ENCODE measurements at places on chromosomes 4 and X.

DNA sequence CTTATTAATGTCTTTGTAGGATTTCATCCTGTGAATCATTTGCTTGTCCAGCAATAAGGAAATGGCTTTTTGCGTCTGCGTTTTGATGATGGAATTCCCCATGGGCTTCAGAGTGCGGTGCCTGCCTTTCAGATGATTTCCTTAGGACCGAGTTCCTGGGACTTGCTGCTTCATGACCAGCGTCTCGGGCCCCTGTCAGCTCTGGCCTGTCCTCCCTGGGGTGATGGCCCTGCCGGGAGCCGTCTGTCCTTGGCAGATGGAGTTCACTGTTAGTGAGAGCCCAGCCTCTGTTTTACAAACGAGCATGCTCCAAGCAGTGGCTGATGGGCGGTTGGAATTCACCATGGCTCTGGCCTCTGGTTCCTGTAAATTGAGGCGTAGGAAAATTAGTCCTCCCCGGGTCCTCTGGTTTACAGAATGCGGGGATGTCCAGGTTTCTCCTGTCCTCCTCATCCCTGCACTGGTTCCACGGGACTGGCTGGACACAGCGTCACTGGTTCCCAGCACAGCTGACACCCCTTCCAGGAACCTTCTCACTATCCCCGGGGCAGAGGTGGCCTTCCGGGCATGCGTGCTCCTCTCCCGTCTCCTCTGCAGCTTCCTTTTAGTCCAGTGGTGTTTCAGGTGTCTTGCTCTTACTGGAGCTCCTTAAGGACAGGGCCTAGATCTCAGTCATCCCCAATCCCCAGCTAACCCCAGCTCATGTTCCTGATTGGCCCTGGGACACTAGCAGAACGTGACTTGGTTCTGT is 34.9 kb downstream of the TBC1D14 start:
- no peak for DNase-seq

DNA sequence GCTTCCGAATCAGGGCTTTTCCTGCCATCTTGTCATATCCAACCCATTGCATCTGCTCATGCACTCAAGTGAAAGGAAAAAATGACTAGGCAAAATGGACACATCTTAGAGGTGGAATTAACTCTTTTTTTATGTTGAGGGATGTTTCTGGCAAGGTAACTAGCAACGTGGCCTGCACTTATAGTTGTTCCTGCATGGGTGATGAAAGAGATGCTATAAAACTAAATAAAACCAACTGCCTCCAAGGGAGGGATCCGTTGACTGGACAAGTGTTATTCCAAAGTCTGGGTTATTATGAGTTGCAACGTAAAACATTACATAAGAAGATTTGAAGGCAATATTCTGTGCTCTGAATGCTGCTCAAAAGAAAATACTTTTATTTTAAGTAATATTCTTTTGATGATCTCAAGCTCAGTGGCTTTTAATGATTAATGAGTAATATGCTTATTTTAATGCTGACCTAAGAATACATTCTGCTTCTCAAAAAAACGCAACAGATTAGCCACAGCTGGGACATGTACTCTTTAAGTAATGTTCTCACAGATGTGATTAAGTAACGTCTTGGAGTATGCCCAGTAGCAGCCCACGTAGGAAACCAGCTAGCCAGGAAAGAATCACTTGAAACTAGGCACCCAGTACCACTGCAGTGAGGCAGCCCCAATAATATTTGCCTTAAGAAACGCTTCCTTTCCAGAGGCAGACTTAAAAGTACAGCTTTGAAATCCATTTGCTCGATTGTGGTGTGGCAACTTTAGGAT is 27.4 kb downstream of the KLF3 start:
- DNase-seq = no peak

GRCh38 chr4:16007471-16008095 is 44.6 kb upstream of the FGFBP2 start:
- no peak for DNase-seq

DNA sequence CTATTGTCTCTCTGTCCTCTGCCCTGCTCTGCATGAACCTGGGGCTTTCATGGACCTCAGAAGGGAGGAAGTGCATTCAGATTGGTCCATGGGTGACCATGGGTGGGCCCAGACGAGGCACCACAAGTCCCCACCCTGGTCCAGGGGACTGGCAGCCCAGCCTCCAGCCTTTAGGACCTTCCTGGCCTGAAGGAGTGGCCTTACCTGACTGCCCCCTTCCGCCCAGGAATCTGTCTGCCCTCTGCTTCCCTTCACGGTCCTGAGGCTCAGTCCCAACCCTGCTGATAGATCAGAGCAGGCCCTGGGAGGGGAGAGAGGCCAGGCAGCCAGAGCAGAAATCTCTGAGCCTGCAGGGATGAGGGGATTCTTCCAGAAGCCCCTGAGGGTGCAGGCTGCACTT is 455.4 kb downstream of the PCDH18 start:
- no peak for DNase-seq

- DNase-seq = no peak
Observed at GRCh38 chr4:55634417-55635128, 1.5 kb downstream of the NMU start.

GRCh38 chrX:153744210-153745066 is 19.6 kb upstream of the PLXNB3 start:
- no peak for DNase-seq

GRCh38 chr4:87953826-87954225 is 21.7 kb upstream of the SPP1 start:
- no peak for DNase-seq

DNA sequence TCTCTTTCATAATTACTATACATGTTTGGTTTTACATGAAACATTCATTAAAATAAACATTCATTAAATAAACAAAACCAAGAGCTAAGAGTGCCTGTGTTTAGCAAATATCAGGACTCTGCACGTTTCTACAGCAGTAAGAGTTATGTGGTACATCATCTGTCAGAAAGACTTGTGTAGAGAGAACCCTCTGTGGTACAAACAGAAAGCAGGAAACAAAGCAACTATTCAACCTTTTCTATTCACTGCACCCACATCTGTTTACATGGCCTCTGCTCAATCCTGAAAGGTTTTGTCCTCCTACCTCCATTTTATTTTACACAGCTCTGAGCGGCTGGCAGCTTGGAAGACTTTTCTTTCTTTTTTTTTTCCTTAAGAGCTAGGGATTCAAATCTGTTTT is 90.7 kb upstream of the PCDH18 start:
- no peak for DNase-seq

- no peak for DNase-seq
Observed at GRCh38 chrX:21132686-21133393, 241.4 kb upstream of the CNKSR2 start.

GRCh38 chr4:14299166-14299565 is 671.6 kb upstream of the BOD1L1 start:
- no peak for DNase-seq

DNA sequence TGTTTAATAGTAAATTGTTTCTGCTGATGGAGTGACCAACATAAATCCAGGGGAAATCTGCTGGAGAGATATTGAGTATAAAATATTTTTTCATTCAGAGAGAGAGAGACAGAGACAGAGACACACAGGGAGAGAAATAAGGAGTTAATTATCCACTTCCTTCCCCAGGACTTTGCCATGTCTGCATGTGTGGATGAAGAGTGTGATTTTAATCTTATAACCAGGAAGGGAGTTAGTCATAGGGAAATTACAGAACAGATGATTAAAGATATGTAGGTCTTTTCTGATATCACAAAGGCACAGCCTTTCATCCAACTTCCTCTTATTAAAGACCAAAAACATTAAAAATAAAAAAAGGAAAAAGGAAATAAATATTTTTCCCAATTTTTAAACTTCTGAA is 526.3 kb downstream of the SPRY1 start:
- DNase-seq = no peak

DNA sequence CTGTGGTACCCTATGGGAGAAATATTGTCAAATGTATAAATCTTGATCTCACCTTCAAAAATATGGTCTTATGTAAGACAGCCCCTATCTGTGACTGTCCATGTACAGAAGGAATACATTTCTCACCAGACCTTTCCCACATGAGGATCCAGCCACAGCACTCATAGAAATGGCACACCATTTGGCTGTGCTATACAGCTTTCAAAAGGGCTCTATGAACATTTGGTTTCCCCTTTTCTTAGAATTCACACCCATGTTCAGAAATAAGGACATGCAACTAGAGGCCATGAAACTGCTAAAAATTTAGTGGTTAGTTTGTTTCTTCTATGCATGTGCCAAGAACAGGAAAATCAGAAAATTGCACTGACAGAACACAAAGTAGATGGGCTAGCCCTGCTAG is 62.7 kb downstream of the ANTXR2 start:
- no peak for DNase-seq

- DNase-seq = no peak
Observed at GRCh38 chr4:142614621-142615323, 231.3 kb downstream of the INPP4B start.

GRCh38 chr4:183191630-183192029 is 92.6 kb downstream of the WWC2 start:
- no peak for DNase-seq

- no peak for DNase-seq
Observed at GRCh38 chr4:137510557-137511265, 21.6 kb downstream of the PCDH18 start.

DNA sequence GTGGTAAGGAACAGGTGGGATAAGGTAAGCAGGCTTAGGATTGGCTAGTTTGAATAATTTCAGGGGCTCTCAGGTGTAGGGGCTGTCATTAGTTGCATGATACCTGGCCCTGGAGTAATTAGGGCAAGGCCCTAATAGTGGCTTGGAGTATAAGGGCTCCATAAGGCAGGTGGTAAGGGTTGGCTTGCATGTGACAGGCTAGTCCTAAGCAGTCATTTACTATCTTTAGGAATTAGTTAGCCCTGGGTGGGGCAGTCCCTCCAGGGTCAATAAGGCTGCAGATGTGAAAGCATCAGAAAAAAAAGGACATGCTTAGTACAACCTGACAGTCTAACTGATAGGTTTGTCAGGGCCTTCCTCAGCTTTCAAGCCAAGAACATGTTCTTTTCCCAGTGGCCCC is 7.8 kb upstream of the TMPRSS11D start:
- DNase-seq = no peak

DNA sequence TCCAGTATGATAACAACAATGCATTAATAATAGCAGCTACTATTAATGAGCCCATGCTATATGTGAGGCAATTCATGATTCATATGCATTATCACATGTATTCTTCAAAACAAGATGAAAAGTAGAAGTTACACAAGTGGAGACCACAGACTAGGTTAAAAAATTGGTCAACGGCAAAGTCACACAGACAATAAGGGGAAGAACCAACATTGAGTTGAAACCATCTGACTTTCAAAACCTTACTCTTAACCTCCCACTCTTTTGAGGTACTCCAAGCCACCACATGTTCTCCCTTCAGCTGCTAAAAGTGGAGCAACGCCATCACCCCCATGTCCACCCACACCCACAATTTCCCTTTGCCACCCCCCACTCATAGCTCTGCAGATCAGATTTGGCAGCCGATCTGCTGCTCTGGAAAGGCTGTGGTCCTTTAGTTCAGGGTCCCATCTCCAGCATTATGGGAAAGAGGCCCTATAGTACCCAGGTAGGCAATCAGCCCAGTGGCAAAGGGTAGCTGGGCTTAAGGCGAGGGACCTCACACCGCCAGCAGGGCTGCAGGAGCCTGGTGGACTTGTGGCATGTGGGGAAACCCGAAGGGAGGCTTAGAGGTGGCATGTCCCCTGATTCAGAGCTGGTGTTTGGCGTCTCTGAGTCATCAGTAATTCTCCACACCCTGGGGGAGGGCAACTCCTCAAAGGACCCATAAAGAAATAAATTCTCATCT is 33.5 kb upstream of the CYBB start:
- no peak for DNase-seq

DNA sequence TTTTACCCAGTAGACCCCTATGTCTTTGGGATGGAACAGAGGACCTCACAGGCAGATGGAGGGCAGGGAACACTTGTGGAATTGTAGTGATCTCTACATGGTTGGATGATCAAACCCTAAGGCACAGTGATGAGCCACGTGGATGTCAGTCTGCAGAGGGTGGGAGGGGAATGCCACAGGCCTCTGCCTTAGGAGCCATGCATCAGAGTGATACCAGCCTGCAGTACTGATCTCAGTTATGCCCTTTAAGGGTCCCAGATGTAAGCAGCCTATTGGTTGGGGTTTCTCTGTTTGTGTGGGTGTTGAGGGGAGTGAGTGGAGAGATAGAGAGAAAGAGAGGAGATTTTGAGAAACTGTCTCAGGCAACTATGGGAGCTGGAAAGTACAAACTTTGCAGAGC is 39.9 kb upstream of the XAGE1B start:
- no peak for DNase-seq

DNA sequence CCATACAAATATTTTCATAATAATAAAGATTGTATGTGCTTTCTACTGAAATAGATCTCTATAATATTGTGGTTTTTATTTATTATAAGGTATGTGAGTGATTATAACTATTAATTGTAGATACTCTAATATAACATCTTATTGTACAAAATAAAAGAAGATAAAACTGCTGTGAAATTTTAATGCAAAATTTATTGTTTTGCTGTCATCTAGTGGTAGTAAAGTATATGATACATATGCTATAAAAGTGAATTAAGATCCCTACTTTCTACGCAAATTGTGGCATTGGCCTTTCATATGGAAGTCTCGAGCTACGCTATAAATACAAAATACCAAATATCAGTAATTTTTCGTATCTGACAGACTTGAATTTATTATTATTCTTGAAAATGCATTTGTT is 19.3 kb downstream of the YIPF7 start:
- DNase-seq = no peak

DNA sequence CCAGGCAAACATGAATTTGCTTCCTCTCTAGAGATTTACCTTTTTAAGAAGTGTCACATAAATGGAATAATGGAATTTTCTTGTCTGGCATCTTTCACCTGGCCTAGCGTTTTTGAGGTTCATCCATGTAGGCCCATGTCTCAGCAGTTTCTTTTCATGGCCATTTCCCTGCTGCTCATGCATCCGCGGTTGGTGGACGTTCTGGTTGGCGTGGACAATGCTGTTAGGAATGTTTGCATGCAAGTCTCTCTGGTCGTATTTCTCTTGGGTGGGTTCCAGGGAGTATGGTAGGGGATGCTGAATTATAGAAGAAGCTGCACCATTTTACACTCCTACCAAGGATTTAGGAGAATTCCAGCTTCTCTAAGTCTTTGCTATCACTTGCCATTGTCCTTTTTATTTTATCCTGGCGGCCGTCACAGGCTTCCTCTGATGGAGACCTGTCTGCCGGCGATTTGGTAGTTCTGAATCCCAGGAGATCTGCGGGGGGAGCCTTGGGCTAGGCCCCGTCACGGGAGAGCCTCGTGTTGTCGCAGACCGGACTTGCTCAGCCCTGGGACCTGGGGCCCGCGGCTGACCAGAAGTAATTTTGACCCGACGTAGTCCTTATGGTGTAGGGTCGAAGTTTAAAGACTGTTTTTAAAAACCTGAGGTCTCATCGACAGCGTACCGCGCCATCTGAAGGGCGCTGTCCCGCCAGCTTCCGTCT is 56.9 kb upstream of the TADA2B start:
- DNase-seq = no peak

DNA sequence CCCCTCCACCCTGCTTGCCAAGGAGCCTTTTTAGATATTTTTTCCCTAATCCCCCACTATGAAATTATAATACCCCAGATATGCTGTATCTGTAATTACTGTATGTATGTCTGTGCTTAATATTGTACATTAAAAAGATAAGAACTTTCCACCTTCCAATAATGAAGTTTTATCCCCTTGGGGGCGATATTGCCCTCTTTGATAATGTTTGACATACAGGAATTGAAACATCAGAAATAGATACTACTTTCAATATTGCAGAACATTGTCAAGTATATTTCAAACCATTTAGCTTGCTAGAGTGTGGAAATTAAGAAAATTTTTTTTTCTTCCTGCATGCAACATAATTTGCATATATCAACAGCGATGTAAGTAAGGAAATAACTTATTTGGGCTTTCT is 58.9 kb downstream of the NAF1 start:
- no peak for DNase-seq

GRCh38 chr4:87035881-87036509 is 101.2 kb downstream of the AFF1 start:
- DNase-seq = no peak
